ENCODE measurements at places on chromosomes 1 and 21.
A peak's percentile ranks its signal among the peaks of the same experiment; 100 is the strongest.

DNA sequence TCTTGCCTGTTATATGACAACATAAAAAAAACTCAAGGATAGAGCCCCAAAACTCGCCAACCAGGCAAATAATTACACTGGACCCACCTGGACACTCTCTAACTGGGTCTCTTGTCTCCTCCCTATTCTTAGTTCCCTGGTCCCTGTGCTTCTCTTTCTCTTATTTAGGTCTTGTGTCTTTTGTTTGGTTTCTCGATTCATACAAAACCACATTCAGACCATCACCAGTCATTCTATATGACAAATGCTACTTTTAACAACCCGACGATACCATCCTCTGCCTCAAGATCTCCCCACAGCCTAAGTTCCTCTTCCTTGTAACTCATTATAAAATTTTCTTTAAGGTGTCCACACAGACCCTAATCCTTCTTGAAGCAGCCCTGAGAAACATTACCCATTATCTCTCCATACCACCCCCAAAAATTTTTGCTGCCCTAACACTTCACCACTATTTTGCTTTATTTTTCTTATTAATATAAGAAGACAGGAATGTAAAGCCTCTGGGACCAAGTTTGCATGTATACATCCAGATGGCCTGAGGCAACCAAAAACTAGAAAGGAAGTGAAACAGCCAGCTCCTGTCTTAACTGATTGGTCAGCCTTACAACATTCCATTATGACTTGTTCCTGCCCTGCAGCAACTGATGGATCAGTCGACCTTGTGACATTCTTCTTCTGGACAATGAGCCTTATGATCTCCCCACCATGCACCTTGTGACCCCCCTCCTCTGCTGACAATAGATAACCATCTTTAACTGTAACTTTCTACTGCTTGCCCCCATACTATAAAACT lies 638.2 kb downstream of the AMY1C start:
- DNase-seq, result no peak

DNA sequence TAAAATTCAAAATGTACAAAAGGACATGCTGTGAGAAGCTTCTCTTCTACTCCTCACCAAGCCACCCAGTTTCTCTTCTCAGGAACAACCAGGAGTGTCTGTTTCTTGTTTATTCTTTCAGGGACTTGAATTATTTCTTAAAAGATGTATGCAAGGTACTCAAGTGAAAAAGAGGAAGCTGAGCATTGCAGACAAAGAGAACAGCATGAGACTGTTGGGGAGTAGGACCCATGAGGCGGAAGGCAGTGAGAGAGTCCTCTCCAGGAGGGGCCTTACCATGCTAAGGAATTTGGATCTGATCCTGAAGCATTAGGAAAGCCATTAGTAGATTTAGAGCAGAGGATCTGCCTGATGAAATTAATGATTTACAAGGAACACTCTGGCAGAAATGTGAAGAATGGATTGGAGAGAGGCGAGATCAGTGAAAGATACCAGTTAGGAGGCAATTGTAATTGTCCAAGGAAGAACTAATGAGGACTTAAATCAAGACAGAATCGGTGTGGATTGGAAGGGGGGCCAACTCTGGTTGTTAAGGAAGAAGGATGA lies 14.7 kb upstream of the SSX2IP start:
- DNase-seq, result no peak

GRCh38 chr1:181459067-181459466 lies 24.2 kb upstream of the CACNA1E start:
- DNase-seq, result no peak

- DNase-seq, result no peak
Observed at GRCh38 chr1:241332037-241332409, 25.0 kb downstream of the RGS7 start.

- no peak for DNase-seq
Observed at GRCh38 chr1:180948641-180949615, 36.2 kb downstream of the KIAA1614 start.

DNA sequence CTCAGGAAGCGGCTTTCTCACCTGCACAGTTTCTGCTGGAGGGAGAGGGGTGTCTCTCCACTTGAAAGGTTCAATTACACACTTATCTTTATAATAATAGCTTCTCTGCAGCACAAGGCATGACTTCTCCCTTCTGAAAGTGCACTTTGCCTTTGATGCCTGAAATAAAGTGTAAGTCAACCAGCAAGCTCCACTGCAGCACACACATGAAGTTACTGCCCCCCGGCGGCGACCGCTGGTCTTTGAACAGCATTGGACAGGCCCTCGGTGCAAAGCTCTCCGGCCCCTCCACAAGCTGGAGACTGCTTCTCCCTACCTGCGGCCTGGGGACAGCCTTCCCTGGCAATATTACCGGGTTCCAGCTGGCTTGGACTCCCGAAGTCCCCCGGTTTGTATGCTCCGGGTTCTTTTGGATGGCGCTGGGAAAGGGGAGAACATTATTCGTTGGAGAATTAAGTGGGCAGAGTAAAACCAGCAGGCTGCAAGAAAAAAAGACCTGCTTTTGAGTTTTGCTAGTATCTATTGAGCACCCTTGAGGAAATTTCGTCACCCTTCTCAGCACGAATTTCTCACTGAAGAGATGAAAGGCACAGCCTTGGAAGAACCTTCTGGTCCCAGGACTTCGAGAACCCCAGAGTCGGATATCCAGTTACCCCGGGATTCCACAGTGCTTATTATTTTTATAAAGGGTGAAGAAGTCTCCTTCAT lies 11.8 kb downstream of the RCAN1 start:
- peak; percentile 65 for DNase-seq

- DNase-seq, result no peak
Observed at GRCh38 chr1:211677659-211678058, 2.2 kb upstream of the NEK2 start.

DNA sequence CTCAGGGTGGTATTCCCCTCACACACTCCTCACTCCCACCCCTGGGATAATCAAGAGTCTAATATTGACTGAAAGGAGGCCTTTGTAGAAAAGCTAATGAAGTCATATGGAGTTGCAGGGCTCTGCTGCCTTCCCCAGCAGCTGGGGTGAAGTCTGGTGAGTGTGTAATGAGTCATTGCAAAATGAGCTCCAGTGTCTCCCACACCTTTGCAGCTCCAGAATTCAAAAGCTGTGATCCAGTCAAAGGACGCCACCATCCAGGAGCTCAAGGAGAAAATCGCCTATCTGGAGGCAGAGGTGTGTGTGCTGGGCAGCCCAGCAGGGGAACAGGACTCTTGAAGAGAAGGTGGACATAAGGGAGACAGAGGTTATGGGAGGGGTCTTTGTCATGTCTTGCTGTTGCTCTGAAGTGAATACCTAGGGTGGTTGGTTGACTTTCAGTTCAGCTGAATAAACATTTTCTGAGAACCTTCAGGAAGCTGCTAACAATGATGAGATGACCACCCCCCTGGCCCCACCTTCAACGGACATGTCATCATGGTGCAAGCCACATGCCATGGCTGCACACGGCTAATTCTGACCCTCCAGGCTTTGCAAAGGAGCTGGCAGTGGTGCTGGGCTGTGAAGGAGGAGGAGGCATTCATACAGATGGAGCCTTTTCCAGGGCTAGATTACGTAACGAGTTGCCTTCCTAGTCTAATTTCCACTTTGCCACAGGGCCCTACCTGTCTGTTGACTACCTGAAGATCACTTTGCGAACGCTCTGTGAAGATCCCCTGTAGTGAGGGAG lies 32.2 kb upstream of the SNX27 start:
- DNase-seq, result no peak

DNA sequence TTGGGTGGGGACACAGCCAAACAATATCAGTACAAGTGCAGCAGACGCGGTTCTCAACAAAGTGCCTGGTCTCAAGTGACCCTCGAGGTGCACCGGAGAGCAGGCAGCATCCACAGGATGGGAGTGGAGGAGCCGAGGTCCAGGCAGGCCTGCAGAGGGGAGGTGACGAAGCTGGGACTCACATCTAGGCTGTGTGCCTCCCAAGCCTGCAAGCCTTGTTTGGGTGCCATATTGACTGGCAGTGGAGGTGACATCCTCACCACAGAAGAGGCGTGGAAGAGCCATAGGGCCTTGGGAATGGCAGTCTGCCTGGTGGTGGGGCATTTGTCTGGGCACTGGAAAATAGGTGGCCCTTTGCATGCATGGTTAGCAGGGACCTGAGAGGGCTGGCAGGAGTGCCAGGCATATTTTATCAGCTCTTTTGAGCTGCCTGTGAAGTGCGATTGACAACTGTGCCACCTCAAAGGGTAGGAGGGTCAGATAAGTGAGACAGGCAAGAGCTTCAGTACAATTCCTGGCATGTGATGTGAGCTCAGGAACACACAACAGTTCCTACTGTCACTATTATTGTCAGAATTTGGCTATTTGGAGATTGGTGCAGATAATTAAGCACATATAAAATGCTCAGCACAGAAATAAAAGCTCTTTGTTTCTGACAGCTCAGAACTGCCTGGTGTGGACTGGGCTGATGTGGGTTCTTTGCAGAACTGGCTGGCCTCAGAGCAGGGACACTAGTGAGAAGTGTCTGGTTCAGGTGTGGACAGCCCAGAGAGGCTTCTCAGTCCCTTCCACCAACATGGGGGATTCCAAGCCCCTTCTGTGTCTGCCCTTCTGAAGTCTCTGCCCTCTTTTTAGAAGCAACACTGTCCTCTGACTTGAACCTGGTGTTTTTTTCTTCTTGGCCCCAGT lies 347.6 kb upstream of the AJAP1 start:
- DNase-seq, result no peak

- peak; percentile 82 for DNase-seq
Observed at GRCh38 chr1:1471389-1472052, at the start of gene ATAD3B. Gene ATAD3B, plus strand, starts transcription at chr1:1471765. Its CDS starts 120 bp downstream, at chr1:1471885.

DNA sequence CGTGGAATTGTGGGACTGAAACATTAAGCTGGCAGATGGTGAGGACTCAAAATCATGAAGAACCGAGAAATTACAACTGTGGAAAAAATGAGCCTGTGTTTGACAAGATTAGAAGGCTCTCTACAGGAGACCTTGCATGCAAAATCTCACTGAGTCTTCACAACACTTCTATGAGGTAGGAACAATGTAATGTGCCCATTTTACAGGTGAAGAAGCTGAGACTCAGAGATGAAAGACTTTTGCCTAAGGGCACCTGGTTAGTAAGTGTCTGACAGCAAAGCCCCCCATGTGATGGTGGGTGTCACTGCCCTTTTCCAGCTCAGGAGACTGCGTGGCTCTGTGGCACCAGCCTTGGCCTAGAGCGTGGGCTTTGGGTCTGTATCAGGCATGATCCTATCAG lies 21.0 kb downstream of the OPRD1 start:
- DNase-seq, result no peak

- DNase-seq, result no peak
Observed at GRCh38 chr1:207713529-207713928, 38.3 kb upstream of the CD46 start.

DNA sequence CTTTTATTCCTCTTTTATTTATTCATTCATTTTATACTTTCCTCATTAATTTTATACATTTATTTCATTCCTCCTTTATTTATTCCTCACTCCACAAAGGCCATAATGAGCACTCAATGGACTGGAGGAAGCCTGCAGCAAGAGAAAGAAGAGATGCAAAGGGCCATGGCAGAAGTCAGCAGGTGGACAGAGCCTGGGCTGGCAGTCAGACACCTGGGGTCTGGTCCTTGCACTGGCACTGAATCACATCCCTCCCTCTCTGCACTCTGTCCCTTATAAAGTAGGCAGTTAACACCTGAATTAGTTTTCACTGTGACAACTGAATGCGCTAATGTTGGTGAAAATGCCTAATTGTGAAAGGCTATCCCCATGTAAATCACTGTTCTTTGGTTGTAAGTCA lies 38.6 kb downstream of the FAM78B start:
- DNase-seq, result no peak

DNA sequence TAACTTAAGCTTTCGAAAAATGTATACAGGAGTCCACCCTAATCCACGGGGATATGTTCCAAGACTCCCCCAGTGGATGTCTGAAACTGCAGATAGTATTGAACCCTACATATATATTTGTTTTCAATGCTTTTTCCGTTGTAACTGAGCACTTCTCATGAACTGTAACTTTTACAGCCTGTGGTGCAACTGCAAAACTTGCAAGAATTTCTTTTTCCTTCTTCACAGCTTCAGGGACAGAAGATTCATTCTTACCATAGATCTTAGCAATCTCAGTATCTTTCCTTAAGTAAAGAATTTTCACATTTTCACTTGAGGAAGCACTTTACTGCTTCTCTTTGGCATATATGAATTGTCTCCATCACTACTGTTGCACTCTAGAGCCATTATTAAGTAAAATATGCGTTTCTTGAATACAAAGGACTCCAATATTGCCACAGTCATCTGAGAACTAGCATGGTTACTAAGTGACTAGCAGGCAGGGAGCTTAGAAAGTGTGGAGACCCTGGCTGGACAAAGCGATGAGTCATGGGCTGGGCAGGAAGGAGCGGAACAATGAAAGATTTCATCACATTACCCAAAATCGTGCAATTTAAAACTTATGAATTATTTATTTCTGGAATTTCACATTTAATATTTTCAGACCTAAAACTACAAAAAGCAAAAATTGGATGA lies 14.1 kb downstream of the DPYD start:
- peak; percentile 29 for DNase-seq

GRCh38 chr21:21247424-21247823 lies 249.2 kb downstream of the NCAM2 start:
- DNase-seq, result no peak

DNA sequence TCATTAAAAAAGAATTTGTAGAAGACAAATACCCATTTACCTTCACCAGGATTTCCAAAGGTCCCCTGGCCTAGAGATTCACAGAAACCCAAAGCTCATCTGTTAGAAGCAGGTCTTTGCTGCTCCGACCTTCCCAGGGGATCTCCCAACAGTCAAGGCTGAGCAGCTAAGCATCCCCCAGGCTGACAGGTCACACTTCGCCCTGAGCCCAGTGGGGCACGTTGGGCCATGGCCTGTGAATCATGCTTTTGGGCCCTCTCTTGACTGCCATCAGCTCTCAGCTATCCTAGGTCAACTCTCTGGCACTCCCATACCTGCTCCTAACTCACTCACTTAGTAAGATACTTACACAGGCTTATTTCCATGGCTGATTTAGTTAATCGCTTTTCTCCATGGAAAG lies 157.7 kb downstream of the DSCAM start:
- DNase-seq, result no peak

DNA sequence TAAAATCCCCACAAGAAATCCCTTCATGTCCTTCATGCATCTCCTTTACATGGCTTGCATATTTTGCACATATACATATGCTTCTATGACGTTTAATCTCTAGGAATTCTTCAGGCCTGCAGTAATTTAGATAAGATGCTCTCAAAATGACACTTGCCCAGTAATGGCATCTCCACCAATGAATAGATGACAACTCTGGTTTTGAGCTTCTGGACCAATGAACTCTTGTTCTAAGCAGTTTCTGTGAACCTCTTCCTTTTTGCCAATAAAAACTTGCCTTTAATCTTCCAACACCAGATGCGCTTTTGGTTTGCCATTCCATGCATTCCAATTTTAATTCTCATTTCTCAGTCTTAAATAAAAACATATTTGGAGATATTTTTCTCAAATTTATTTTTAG lies 189.8 kb upstream of the OLFM3 start:
- DNase-seq, result no peak
